ENCODE measurements at places on chromosomes 12 and 14. TPM values are rescaled to one million over a fixed set of nuclear protein-coding genes. Genes with fewer than 3 reads are reported as not detected.

DNA sequence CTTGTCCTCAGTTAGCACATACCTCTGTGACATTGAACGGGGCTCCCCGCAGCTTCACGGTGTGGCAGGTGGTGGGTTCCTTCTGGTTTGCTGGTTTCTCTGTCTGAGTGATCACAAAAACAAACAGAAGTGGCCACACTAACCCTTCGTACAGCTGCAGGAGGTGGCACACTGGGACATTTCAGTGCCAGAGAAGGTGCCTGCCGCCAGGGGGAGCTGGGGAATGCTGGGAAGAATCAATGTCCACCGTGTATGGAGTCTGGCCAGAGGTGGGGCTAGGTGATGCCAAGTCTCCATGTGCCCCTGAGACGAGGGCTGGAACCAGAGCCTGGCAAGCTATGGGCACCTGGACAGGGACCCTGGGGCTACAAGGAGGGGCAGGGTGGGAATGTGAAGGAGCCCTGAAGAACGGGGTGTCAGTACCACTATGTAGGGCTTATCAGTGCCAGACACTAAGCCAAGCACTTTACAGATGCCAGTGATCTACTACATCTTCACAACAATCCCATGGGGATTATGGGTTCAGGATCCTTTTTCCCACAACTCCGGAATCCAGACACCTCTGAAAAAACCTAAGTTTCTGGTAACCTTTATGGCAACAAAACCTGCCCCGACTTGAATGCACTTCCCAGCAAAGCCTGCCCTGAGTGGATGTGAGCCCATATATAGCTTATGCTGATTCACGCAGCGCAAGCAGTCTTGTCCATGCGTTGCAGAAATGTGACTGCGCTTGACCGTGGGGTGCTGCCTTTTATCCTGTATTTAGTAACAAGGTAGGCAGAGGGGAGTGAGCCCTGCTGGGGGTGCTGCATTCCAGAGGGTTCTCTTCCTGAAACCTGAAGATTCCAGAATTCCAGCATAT, 10.8 kb downstream of the RBM19 start:
- no peak for DNase-seq

DNA sequence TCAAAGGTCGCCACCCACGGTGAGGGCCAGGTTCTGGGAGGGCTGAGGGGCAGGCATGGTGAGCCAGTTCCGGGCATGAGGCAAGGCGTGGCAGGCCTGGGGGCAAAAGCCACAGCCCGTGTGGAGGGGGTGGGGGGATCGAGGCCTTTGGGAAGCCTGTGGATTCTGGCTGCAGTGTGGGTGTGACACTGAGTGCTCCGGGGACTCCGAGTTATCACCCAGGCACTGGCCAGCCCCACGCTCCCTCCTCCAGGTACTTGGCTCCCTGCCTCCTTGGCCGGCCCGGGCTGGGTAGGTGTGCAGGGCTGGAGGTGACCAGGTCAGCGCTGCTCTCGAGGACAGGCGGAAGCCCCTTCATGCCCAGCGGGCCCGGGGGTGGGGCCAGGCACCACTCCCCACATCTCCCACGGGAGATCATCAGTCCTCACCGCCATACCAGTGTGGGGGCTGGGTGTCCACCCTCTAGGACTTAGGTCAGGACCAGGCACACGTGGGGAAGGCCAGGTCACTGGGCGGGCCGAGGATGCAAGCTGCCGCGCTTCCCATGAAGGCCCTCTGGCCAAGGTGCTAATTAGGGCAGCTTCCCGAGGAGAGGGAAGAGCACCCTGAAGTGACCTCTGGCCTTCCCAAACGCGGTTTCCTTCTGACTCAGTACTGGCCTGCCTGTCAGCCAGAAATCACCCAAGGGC, 34.1 kb upstream of the TDRD9 start:
- no peak for DNase-seq

DNA sequence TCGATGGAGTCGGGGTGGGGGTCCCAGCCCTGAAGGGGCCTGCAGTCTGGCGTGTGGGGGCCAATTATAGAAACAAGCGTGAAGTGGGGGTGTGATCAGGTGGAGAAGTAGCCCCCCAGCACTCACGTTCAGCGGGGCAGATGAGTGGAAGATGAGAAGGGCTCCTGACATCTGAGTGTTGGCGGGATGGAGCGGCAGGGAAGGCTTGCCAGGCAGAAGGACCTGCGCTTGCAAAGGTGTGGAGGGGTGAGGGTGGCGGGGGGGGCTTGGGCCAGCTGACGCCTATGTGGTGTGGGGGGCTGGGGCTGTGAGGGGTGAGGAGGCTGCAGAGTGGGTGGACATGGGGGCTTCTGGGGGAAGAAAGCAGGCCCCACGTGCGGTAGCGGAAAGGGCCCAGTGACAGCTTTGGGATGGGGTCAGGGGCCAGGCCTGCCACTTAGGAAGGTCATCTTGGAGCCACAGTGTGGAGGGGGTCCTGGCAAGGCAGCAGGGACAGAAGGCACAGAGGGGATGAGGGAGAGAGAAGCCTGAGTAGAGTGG, 22.2 kb upstream of the BEGAIN start:
- DNase-seq, result peak; percentile 62

- DNase-seq, result no peak
These were observed 642 bp upstream of the PAN2 start for GRCh38 chr12:56334490-56334793.

- DNase-seq, result no peak
These were observed 96.3 kb downstream of the PAX9 start for GRCh38 chr14:36757734-36758601.

DNA sequence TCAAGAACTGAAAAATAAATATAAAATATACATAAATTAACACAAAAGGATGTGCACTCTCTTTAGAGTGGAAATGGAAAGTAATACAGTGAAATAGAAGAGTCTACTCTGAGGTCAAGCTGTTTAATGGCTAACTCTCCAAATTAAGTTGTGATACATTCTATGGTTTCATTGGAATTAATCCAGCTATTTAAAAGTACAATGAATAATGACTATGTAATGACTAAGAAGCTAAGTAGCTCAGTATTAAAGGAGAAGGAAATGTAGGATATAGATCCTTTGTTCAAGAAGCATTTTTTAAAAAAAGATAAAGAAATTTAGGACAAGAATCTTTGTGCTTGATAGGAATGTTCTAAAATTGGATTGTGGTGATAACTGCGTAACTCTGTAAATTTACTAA, 85.3 kb downstream of the LRP6 start:
- no peak for DNase-seq

- no peak for DNase-seq
These were observed 16.3 kb downstream of the LUM start for GRCh38 chr12:91094957-91095356.

DNA sequence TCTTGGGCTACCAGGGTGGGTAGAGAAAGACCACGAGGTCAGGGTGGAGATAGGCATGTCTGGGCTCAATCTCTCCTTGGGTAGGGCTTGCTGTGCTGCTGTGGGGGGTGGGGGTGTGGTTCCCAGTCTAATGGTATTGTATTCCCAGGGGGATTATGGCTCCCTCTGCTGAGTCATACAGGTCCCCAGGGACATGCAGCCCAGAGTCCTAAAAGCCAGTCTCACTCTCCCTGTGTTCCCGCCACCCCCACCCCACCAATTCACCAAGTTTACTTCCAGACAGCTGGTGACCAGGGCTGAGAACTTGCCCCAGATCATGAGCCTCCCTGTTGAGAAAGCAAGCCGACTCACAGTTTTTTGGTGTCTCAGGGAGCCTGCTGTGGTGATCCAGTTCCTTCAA, 367.6 kb downstream of the C12orf75 start:
- no peak for DNase-seq

DNA sequence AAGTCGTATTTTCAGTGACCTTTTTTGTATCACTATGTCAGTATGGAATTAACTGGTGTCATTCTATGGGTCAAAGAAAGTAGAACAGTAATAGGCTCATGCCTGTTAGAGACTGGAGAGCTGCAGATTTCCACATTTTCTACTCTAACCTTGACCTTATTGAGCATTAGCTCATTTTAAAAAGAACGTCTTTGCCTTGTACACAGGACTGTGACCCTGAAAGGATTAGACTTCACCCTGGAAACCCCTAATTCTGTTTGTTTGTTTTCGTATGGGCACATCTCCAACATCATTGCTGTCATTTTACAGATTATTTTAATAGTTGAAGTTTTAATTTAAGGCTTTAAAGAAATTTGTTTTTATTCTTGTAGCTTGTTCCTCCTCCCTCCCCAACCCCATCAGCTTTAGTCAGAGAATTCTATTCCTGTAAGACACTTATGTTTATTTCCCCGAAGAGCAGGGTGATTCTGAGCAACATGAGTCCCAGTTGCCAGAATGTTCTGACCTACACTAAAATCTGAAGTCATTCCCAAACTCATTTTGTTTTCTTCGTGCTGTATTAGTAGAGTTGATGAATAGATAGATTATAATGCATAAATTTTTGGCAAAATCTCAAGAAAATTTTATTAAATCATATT, 451.3 kb downstream of the FOXG1 start:
- DNase-seq, result no peak

- DNase-seq, result no peak
These were observed 53.3 kb downstream of the BMAL2 start for GRCh38 chr12:27385766-27386564.

DNA sequence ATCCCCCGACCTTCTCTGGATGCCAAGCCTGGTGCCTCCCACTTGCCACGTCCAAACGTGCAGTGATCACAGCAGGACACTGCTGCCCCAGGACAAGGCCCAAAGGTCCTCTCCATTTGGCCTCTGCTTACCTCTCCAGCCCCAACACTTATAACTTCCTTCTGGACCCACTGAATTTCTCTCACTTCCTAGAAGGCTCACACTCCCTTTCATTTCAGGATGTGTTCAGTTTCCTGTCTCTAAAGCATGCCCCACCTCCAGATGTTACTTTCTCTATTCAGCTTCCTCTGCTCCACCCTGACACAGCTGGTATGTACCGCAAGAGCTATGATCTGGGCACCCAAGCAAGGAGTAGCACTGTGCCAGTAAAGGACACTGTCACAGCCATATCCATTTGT, 33.0 kb downstream of the CDKL1 start:
- no peak for DNase-seq

DNA sequence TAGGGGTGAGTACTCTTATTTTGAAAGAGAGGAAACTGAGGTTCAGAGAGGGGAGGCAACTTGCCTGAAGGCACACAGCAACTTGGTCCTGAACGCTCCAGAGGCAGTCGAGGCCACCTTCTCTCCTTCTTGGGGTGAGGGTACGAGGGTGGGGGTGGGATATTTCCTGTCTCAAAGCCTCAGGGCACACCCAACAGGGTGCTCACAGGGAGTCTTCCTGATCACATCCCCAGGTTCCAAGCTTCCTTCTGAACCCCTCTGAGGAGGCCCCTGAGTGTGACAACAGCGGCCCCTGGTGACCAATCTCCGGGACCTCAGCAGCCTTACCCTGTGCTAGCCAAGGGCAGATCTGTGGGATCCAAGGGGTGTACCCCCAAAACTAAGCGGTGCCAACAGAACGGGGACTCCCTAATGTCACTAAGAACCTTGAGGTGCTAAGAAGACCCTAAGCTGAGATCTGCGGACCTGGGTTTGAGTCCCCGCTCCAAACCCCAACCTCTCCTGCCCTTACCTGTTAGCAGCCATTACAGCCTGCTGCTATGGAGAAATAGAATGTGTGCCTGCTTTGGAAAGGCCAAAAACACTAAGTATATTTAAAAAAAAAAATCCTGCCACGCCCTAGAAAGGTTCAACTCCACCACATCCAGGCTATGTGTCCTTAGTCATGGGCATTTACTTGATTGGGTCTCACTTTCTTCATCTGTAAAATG, 57.9 kb downstream of the TRPV4 start:
- peak; percentile 77 for DNase-seq

- DNase-seq, result no peak
These were observed 302 bp downstream of the CCDC38 start for GRCh38 chr12:95942101-95942523.

DNA sequence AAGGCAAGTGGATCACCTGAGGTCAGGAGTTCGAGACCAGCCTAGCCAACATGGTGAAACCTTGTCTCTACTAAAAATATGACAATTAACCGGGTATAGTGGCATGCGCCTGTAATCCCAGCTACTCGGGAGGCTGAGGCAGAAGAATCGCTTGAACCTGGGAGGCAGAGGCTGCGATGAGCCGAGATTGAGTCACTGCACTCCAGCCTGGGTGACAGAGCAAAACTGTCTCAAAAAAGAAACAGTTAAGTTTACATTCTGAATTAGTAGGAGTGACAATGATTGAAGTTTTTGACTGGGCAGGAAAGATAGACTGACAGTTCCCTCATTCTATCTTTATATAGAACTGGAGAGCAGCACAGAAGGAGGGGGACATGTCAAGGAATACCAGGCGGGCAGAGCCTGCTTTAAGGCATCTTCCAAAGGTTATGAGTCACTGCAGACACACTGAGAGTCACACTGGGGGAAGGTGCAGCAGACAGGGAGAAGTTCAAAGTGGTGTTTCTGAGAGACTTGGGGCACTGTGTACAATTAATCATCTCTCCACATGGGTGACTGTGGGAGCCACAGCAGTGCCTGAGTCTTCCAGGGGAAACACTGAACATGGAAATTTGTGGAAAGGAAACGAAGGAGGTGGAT, 42.8 kb upstream of the RNASE3 start:
- no peak for DNase-seq

- no peak for DNase-seq
These were observed 32.2 kb downstream of the ELK3 start for GRCh38 chr12:96226401-96226800.

GRCh38 chr12:76634133-76634532, 74.6 kb upstream of the OSBPL8 start:
- DNase-seq, result no peak

DNA sequence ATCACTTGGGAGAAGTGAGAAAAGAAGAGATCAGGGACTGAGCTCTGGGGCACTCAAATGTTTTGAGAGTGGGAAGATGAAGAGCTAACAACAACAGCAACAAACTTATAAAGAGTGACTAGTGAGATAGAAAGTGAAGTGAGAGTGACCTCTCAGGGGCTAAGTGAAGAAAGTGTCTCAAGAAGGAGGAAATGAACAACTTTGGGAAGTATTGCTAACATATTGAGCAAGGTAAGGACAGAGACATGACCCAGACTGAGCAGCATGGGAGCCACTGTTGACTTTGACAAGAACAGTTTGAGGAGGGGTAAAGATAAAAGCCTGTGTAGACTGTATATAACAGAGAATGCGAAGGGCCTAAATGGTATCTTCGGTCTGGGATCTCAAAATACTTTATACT, 155.1 kb upstream of the BTG1 start:
- DNase-seq, result no peak

The RTN1 gene
- total RNA-seq, result 0.34 TPM

The TMEM233 gene
- total RNA-seq, result not detected

The CRACR2A gene
- 0.82 TPM for total RNA-seq

The ABCC9 gene
- total RNA-seq, result 1.8 TPM

The OTOGL gene
- total RNA-seq, result 0.92 TPM

The PRKD1 gene
- 11.1 TPM for total RNA-seq

The WNT1 gene
- total RNA-seq, result not detected

The GDF3 gene
- not detected for total RNA-seq

The MYO1H gene
- not detected for total RNA-seq

The NPAS3 gene
- total RNA-seq, result 5.7 TPM

The SLC25A21 gene
- total RNA-seq, result 0.36 TPM

The RPL36AL gene
- 146 TPM for total RNA-seq

The KRT78 gene
- not detected for total RNA-seq

The NRL gene
- total RNA-seq, result 1.6 TPM

The TMEM117 gene
- 20.0 TPM for total RNA-seq
